ENCODE measurements at places on chromosomes 2 and 18. TPM values are rescaled to one million over a fixed set of nuclear protein-coding genes. Genes with fewer than 3 reads are reported as not detected.

MC4R gene
- total RNA-seq: not detected

ATOH8 gene
- 67.2 TPM for total RNA-seq

TUBB6 gene
- total RNA-seq: 254 TPM

DAPL1 gene
- total RNA-seq: not detected

PID1 gene
- 15.4 TPM for total RNA-seq

CTDP1 gene
- 20.6 TPM for total RNA-seq
